Thyroid gland (tissue), 4 donors: ENCODE measurements at places on chromosomes 16 and 17. TPM values are rescaled to one million over a fixed set of nuclear protein-coding genes. Genes with fewer than 3 reads are reported as not detected.

GRCh38 chr17:2090804-2091534 is 36.1 kb downstream of the HIC1 start:
- no peak for DNase-seq

DNA sequence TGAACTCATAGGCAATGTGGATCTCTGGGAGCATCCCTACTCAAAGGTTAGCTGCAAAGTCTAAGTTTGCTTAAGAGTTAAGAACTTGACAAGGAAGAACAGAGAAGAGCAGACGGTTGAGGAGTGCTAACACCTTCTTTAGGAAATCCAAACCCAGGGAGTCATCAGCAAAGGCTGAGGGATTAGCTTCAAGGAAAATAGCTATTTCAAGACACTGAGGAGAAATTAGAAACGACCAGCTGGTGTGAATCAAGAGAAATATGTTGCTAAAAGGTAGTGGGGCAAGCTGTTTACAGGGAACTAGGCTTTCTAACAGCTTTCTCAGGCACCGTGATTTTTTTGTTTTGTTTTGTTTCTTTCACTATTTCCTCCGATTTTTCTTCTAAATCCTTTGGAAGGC is 90.7 kb downstream of the CDH8 start:
- DNase-seq, result no peak

DNA sequence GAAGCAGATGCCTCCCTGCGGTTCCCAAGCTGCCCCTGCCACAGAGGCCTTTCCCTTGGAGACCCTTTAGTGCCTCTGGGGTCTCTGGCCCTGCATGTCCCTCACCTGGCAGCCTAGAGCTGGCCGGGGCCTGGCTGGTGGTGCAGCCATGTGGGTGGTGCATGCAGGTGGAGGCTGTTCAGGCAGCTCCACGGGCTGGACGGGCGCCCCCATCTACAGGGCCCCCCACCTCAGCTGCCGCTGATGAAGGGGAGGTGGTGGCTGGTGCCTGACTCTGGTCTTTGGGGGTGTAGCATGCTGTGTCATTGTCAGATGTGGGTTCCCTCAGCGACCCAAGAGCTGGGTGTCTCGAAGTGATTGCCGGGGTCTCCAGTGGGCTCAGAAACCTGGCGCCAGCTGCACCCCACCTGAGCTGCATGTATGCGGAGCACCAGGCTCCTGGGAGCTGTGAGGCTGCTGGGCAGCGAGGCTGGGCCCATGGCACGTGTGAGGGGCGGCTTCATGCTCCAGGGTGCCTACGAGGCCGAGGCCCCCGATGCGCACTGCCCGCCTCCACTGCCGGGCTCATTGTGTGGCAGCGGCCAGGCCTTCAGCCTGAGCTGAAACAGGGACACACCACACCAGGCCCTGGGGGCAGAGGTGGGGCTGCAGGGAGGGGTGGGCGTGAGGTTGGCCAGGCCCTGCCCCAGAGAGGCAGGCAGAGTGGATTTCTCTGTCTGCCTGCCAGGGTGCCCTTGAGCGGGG is 57.0 kb downstream of the BAIAP2 start:
- DNase-seq, result no peak

GRCh38 chr16:79041206-79041605 is 559.3 kb downstream of the MAF start:
- no peak for DNase-seq

GRCh38 chr17:29615492-29616299 is 7.0 kb downstream of the CORO6 start:
- DNase-seq, result peak; percentile 84

DNA sequence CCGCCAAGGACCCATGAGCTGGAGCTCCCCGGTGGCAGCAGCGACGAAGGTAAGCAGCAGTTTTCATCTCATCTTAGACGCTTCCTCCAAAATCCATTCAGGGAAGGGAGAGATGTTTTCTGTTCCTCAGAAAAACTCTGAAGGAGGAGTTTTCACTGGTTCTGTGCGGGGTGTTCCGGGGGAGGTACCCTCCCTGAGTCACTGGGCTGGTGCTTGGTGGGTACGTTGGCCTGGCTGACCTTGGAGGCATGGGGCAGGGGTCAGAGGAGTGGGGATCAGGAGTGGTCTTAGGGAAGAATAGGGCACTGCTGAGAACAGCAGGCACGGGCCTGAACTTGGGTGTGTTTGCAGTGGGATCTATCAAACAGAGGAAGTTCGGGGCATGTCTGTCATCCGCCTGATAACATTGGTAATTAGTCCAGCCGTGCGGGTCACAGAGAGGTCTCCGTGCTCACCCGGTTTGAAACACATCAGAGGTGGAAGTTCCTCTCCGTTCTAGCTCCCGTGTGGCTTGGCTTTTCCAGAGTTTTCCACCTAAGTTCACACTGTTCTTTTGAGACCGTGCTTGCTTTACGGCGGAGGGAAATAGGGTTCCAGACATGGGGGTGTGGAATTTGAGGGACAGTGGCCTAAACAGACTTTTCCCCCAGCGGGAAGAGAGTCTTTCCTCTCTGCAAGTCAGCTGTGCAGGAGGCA is 59.6 kb upstream of the CIBAR2 start:
- DNase-seq, result no peak

DNA sequence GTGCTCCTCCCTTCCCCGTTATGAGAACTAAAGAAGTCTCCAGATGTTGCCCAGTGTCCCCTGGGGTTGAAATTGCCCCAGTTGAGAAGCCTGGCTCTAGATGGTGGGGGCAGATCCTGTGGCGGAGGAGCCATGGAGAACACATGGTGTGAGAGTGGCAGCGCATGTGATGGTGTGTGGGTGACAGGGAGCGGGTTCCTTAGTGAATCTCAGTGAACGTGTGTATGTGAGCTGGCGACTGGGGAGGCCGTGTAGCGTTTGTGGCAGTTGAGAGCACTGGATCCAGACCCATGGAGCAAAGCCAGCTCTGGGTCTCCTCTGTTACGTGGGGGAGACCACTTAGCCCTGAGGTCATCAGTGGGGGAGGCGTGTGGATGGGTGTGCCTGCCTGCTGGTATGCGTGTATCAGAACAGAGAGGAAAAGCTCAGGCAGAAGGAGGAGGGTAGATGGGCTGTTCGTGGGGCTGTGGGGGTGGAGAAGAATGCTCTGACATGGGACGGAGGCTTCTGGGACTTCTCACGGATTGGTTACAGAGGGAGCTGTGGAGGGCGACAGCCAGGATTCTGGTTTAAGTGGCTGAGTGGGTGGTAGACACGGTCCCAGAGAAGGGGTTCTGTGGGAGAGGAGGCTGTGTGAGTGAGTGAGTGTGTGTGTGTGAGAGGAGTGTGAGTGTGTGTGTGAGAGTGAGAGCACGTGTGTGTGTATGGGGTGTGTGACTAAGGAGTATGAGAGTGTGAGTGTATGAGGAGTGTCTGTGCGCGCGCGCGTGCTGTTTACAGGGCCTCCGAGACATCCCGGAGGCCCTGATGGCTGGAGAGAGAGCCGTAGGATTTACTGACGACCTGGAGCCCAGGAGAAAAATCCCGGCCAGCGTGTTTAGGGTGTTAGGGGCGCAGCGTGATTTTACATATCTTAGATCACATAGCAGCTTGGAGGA is 193.8 kb downstream of the SNX29 start:
- no peak for DNase-seq

DNA sequence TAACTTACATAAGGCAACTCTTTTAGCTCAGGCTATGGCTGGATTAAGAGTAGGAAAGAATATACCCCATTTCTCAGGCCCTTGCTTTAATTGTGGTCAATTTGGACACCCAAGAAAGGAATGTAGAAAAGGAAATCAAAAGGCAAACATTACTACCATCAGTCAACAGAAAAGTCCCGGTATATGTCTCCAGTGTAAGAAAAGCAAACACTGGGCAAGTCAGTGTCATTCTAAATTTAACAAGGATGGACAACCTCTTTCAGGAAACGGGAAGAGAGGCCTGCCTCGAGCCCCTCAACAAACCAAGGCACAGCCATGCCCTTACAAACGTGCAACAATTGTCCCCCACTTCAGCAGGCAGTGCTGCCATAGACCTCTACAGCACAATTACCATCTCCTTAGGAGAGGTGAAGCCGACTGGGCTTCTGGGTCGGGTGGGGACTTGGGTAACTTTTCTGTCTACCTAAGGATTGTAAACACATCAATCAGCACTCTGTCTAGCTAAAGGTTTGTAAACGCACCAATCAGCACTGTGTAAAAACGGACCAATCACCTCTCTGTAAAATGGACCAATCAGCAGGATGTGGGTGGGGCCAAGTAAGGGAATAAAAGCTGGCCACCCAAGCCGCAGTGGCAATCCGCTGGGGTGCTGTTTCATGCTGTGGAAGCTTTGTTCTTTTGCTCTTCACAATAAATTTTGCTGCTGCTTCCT is 12.4 kb downstream of the MRPL58 start:
- DNase-seq, result no peak

DNA sequence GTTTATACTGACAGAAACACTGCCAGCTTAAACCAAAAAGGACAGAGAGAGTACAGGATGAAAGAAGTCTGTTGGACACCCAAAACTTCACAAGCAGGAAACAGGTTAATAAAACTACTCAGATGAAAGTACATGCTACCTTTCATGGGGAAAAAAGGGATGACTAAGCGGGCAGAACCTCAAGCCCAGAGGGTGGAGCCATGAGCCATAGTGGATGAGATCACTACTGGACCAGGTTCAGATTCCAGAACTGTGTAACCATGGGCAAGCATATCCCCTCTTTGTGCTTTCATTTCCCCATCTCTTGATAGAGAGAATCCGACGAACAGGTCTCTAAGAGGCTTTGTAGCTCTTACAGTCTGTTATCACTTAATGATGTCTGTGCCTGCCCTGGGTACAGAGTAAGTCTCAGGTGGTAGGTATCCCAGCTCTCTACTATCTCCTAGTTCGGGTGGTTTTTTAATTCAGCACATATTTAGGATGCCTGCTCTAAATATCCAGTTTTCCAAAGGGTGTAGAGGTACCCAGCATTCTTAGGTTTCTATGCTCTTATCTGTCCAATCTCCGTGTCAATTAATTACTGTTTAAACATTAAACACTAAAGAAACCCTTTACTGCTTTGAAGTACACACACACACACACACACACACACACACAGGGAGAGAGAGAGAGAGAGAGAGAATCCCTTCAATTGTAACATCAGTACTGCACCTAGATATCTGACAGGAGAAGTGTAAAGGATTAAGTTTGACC is 206.7 kb downstream of the ZNF423 start:
- DNase-seq, result no peak

DNA sequence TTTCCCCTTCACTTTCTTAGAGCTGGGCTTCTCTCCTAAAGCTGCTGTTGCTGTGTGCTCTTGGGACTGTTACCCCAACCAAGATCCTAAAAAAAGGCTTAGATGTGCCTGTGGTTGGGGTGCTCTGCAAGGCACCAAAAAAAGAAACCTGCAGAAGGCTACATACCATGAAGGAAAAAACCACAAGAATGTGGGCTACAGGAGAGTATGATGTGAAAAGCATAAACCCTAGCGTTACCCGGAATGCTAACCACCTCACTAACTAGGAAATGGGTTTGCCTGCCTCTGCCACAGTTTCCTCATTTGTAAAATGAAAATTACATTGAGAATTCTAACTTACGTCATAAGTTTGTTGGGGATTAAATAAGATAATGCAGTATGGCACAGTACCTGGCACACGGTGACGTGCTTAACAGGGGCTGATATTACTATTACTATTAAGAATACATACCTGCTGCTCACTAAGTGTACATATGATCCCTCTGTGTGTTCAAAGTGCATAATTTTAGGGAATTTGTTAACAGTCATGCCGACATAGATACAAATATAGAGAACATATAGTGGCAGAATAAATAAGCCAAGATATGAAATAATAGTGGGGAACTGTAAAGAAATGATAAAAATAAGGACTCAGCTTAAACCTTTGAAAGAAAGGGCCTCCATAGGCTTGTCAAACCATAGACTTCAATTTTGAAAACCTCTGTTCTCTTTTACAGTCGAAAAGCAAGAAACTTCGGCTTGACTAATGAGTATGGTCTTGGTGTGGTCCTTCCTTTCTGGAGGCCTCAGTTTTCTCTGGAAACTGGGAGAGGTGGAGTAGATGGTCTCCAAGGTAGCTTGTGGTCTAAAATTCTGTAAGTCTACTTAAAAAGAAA is 177.8 kb upstream of the TBX2 start:
- no peak for DNase-seq

DNA sequence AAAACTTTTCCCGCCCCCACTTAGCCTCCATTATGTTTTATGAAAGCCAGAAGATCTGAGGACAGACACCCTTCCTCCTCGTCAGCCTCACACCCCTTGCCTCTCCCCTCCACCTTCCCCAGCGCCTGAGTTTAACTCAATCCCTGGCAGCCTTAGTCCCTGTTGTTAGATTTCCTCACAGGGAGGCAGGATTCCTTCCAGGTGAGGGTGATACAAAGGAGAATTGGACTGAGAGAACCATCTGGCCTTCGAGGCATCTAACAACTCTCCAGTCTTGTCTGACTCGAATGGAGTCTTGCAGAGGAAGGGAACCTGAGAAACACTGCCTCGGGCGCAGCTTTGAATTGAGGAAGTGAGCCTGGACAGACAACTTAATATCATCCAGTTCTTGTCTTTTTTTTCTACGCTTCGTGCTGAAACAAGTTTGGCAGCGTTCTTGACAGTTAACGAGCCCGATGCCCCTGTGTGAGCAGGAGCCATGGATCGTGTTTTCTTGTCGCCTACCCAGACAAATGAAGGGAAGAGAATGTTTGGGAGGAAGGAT is 1.3 kb upstream of the ZNF768 start:
- peak; percentile 33 for DNase-seq

DNA sequence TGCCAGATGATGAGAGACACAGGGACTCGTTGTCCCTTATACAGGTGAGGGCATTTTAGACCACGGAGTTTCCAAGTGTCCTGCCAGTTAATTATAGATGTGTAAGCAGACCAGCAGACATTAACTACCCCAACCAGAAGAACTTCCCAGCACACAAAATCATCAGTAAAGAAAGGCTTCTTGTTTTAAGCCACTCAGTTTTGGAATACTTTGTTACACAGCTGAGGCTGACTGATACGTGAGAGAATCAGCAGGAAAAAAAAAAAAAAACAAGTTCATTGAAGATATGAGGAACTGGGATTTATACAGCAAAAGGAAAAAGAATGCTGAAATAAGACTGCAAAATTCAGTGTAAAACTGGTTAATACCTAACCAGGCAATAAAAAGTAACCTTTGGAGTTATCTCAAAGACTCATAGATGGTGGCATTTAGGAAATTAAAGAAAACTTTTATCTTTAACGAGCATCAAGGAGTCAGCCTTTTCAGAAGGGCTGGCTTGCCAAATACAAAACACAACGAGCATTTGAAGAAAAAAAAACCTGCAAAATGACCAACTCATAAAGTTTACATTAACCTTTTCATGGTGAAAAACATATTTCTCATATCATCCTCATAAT is 28.1 kb downstream of the TMEM238L start:
- no peak for DNase-seq

DNA sequence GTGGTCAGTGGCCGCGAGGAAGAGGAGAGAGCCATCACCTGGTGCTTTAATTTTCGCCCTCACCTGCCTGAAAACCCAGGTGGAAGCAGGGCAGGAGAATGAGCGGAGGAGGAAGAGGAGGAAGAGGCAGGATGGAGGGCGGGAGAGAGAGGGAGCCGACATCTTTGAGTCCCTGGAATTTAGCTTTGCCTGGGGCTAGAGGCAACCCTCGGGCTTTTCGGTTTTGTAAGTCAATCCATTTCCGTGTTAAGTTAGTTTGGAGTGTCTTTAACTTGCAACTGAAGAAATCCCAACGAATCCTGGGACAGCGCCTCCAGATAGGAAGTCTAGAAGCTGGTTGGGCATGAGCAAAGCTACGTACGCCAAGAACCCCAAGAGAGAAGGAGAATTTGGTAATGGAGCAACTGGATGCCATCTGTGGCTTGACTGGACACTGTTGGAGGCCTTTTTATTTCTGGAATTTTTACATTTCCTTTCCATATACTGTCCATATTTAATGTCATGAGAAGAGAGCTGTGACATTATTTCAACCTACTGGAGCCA is 36.9 kb upstream of the ATP2A3 start:
- no peak for DNase-seq

C17orf50 gene
- total RNA-seq, result not detected

FGF11 gene
- total RNA-seq, result 12.1 TPM

ZPBP2 gene
- total RNA-seq, result not detected

TBC1D3C gene
- total RNA-seq, result not detected

USP43 gene
- 4.2 TPM for total RNA-seq
